ENCODE measurements at places on chromosomes 7 and 10. TPM values are rescaled to one million over a fixed set of nuclear protein-coding genes. Genes with fewer than 3 reads are reported as not detected.

DNA sequence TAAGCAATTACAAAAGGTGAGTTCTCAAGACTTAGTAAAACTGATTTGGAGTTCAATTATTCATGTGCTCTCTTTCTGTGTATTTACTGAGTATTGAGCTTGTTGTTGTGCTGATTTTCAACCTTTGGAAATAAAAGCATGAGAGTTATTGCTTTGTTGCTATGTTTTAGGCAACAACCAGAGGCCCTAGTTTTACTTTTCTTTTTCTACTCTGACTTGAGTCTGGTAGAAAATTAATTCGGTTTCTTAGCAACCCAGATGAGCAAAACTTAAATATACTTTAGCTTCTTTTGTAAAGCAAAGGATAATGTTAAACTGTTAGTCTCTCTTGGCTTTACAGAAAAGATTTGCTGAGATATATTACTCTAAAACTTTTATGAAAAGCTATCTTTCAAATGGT lies 66.4 kb upstream of the SCIN start:
- no peak for DNase-seq

DNA sequence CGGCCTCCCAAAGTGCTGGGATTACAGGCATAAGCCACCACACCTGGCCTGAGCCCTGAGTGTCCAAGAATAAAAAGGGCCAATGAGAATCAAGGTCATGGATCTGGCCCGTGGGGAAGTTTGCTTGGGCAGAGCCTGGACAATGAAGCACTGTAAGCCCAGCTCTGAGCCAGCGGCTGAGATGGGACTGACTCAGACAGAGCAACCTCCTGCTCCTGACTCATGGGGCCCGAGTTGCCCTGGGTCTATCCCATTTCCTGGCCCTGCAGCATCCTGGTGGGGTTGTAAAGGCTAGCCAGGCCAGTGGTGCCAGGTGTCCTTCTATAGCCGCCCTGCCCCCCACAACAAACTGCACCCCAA lies 5.2 kb upstream of the MYH16 start:
- peak; percentile 31 for DNase-seq

DNA sequence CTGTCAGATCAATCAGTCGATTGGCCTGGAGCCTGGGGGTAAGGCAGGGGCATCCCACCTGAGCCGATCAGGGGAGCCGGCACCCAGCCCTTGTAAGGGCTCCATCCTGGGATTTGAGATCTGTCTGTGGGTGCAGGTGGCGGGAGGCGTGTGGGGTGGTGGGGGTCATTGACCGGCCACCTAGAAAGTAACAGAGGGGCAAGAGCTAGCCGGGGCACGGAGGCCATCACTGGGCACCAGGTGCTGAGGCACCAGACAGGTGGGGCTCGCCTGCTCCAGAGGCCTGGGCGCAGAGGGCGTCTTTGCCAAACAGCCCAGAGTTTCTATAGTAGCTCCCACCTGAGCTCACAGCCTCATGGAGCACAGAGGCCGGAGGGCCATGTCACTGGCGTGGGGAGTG lies 55.5 kb upstream of the ADGRA1 start:
- DNase-seq: no peak

DNA sequence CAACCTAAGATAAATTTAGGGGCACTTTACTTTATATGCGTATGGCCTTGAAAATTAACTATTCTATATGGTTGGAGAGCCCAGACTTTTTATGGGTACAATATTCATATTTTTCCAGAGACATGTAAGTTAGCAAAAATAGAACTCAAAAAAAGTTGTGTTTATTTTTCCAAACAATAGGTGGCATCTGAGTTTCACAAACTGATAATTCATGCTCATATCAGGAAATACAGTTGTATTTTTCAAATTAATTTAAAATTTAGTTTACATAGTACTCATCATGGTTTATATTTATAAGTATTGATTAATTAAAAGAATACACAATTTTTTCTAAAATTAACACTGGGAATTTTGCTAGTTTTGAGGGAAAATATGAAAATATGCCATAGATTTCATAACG lies 34.6 kb downstream of the ANKRD7 start:
- no peak for DNase-seq

- no peak for DNase-seq
These were observed 571.4 kb downstream of the DNAJB6 start for GRCh38 chr7:157908006-157908782.

GRCh38 chr7:17010637-17011300 lies 129.0 kb upstream of the AGR3 start:
- DNase-seq: no peak

DNA sequence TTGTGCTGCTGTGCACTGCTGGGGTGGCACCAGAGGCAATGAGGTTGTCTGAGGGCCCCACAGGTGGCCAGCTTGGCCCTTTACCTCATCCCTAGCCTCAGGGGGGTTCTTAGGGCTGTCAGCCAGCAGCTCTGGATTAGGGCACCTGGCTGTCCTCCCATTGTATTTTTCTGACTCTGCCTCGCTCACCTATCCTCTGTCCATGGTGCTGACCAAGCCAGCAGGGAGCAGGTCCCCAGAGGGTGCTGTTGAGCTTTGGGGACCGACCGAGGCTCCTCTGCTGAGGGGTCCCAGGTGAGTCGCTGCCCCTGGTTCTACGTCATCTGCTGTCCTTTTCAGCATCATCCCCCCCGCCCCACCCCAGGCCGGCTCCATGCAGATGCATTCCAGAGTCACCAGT lies 32.1 kb upstream of the ZNF735 start:
- DNase-seq: no peak

Gene ICA1
- 6.6 TPM for total RNA-seq

Gene HTRA1
- 282 TPM for total RNA-seq

Gene AGR2
- 25.2 TPM for total RNA-seq

Gene CUZD1
- not detected for total RNA-seq

Gene ORAI2
- 37.6 TPM for total RNA-seq

Data from thoracic aorta (tissue), 2 donors.